ENCODE measurements at places on chromosomes 6 and 20. TPM values are rescaled to one million over a fixed set of nuclear protein-coding genes. Genes with fewer than 3 reads are reported as not detected.

DNA sequence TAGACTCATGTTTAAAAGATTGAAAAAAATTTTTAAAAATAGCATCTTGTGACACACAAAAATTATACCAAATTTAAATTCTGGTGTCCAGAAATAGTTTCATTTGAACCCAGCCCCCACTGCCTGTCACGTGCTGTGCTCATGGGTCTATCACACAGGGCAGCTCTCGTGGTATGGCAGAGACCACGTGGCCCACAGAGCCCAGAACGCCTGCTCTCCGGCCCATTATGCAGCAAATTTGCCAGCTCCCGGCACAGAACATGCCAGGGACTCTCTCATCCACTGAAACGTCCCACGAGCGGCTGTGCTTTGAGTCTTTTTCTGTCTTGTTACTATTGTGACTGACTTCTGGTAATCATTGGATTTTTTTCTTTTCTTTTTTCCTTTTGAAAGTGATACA lies 224.3 kb downstream of the TTLL2 start:
- DNase-seq, result no peak

DNA sequence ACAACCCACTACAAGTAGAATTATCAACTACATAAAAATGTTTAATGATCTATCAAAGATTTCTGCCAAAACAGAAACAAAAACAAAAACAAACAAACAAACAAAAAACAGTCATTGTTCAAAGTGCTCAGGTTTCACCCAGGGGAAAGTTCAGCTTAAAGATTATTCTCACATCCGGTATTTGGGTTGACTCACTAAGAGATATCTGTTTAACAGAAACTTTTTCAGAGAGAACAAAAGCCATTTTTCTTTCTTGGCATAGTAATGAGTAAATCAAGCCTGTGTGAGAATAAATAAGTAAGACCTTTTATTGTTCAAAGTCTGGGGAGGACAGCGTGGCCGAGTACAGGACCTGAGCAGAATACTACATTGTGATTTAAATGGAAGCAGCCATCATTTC lies 143.6 kb downstream of the RCAN2 start:
- DNase-seq, result no peak

- no peak for DNase-seq
Observed at GRCh38 chr20:51739722-51740249, 28.4 kb downstream of the ATP9A start.

GRCh38 chr20:62377064-62377461 lies 9.8 kb upstream of the RPS21 start:
- no peak for DNase-seq

Gene MICAL1
- total RNA-seq, result 123 TPM

Gene LPIN3
- total RNA-seq, result 2.8 TPM
